ENCODE measurements at places on chromosomes 7 and 10. TPM values are rescaled to one million over a fixed set of nuclear protein-coding genes. Genes with fewer than 3 reads are reported as not detected.

SAP25 gene
- 1.7 TPM for total RNA-seq

SPDYE11 gene
- total RNA-seq: not detected

FAM241B gene
- 1.6 TPM for total RNA-seq

OPN4 gene
- total RNA-seq: 0.32 TPM

All from lower leg skin (tissue), 4 donors.